Substantia nigra (tissue), 51 donors: ENCODE measurements at places on chromosomes 1 and 21.

DNA sequence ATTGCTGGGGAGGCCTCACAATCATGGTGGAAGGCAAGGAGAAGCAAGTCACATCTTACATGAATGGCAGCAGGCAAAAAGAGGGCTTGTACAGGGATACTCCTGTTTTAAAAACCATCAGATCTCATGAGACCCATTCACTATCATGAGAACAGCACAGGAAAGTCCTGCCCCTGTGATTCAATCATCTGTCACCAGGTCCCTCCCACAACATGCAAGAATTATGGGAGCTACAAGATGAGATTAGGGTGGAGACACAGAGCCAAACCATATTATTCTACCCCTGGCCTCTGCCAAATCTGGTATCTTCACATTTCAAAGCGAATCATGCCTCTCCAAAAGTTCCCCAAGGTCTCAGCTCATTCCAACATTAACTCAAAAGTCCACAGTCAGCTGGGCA, 11.1 kb upstream of the MIA3 start:
- no peak for DNase-seq

- no peak for DNase-seq
Observed at GRCh38 chr1:19436716-19437476, 48.4 kb downstream of the CAPZB start.

GRCh38 chr1:89615676-89616598, 17.0 kb upstream of the LRRC8C start:
- peak; percentile 17 for DNase-seq

DNA sequence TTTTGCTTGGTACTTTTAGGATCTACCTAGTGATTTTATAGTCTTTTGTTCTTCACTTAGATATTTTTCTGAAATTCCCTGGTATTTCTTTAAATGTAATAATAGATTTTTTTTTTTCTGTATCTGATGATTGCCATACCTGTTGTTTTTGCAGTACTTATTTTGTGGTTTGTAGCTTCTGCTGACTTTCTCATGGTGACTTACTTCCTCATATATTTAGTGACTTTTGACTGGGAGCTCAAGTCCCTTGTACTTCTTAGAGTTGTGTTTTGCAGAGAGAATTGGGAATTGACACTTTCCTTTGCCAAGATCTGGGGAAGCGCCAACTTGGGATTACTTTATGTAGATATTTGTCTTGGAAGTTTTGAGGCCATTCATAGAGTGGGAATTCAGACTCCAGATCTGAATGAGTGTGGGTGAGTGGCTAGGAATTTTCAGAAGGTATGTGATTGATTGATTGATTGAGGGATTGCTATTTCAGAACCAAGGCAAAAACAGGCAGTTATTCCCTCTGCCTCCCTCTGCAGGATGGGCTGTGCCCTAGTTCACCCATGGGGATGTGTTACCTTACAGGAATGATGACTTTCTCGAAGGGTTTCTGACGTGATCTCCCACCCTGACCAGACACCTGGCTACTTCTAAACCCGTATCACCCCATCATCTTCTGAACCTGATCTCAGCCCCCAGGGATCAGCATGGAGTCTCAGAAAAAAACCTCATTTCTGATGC, 219.5 kb downstream of the URB2 start:
- no peak for DNase-seq

- no peak for DNase-seq
Observed at GRCh38 chr1:171213559-171214454, 28.7 kb downstream of the FMO2 start.

DNA sequence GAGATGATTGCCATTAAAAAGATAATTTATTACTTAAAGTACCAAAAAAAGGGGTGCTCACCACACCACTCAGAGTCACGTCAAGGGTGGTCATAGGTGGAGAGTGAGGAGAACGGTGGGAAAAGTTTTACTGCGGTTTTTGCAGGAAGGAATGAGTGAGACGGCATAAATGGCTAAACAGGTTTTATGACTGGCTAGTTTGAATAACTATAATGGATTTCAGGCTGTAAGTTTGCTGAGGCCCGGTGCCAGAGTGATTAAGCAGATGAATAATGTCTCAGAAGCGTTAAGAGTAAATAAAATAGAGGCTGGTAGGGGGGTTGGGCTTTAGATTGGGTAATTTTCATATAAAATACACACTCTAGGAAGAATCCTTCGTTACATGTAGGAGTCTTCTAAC, 1337.8 kb downstream of the AMY1C start:
- DNase-seq, result no peak

GRCh38 chr1:172135076-172135672, 285.3 kb upstream of the C1orf105 start:
- DNase-seq, result no peak

- no peak for DNase-seq
Observed at GRCh38 chr1:156552518-156552917, 19.8 kb downstream of the IQGAP3 start.

DNA sequence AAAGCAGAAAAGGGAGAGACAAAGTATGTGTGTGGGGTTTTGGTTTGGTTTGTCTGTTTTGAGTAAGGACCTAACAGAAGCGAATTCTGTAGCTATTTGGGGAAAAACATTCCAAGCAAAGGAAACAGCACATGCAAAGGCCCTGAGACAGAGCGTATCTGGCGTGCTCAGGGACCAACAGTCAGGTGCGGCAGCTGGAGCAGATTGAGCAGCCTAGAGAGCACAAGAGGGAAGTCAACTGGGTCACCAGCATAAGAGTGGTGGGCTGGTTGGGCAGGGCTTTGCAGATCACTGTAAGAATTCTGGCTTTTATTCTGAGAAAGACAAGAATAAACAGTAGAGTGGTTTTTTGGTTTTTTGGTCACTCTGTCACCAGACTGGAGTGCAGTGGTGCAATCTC, 11.8 kb downstream of the TGFBR3 start:
- no peak for DNase-seq

GRCh38 chr1:54404939-54405897, 976 bp downstream of the SSBP3 start:
- DNase-seq, result peak; percentile 27

DNA sequence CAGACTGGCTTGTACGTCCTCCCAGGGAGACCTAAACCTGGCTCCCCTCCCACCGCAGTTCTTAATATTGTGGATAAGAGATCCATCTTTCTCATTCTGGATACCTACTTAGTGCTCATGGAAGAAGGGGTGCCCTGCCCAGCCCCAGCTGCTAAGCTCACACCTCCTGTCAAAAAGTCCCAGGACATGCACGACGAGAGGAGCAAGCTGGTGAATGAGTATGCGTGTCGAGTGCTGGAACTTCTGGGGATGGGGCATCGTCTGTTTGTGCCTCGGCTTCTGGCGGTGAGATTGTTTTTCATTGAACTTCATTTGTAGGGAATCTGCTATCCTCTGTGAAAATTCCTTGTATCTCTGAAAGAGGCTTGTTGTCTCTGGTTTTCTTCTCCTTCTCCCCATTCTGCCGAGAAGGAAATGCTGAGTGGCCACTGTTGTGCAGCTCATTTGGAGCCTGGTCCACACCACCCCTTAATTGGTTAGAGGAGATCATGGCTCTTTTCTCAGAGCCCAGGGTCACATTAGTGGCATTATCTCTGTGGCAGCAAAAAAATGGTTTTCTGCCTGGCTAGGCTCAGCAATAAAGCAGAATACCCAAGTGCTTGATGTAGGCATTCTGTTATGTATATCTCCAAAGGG, 199.4 kb upstream of the CACYBP start:
- DNase-seq, result peak; percentile 47

DNA sequence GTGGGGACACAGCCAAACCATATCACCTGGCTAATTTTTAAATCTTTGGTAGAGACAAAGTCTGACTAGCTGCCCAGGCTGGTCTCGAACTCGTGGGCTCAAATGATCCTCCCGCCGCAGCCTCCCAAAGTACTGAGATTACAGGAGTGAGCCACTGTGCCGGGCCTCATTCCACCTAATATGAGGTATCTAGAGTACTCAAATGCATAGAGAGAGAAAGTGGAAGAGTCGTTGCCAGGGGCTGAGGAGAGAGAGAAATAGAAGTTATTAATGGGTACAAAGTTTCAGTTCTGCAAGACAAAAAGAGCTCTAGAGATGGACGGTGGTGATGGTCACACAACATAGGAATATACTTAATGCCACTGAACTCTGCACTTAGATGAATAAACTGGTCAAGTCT, 119.6 kb downstream of the TOMM20 start:
- DNase-seq, result no peak

- DNase-seq, result no peak
Observed at GRCh38 chr1:175034775-175035174, 11.6 kb upstream of the MRPS14 start.
